ENCODE measurements at places on chromosomes 3 and 15.

- H3K4me3 ChIP-seq = no peak overlapping the region
- H3K27ac ChIP-seq = no peak overlapping the region
- H3K36me3 ChIP-seq = no peaks in the 10 kb centered on the region
- no peaks in the 10 kb centered on the region for H3K27me3 ChIP-seq
Observed at GRCh38 chr3:136074546-136075170, 109.1 kb downstream of the PPP2R3A start.

DNA sequence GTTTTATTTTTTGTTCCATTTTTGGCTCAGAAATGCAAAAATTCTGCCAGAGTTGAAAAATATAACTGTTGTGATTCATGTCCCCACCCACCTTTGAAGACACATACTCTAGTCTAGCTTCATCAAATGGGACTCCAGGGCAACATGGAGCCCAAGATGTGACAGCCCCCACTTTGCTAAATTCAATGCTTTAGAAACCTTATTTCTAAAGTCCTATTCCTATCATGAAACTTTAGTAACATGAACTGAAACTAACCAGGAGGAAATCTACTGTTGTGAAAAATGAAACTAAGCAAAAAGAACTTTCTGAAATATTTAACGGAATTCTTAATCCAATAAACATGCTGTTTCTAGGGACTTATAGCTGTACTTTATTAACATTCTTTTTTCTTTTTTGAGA, 20.3 kb downstream of the UBP1 start:
- no peaks in the 10 kb centered on the region for H3K27me3 ChIP-seq
- peaks cover 61% of the 10 kb centered on the region for H3K36me3 ChIP-seq
- peaks cover 14% of the 10 kb centered on the region for H3K4me1 ChIP-seq
- peak overlapping the region; percentile 42 for H3K27ac ChIP-seq

DNA sequence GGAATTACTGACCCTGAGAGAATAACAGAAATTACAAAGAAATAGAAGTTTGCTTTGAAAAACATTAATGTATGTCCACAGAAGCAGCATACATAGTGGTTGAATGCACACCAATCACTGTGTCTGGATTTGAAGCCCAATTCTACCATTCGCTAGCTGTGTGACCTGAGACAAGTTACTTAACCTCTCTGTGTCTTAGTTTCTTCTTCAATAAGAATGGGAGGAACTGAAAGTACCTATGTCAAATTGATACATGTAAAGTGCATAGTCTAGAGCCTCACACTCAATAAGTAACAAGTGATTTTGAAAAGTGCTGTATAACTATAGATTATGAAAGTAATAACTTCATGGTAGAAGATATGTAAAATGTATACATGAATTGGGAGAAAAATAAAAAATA, 457.8 kb downstream of the FOXP1 start:
- peak overlapping the region; percentile 29 for H3K4me3 ChIP-seq
- H3K27ac ChIP-seq = peak overlapping the region; percentile 78
- peaks cover 40% of the 10 kb centered on the region for H3K36me3 ChIP-seq
- peaks cover 64% of the 10 kb centered on the region for H3K4me1 ChIP-seq
- H3K27me3 ChIP-seq = no peaks in the 10 kb centered on the region

GRCh38 chr3:52498137-52499054, 3.3 kb downstream of the STAB1 start:
- H3K4me1 ChIP-seq = peaks cover 3% of the 10 kb centered on the region
- no peak overlapping the region for H3K4me3 ChIP-seq
- DNase-seq = no peak
- peaks cover 33% of the 10 kb centered on the region for H3K27me3 ChIP-seq
- H3K36me3 ChIP-seq = no peaks in the 10 kb centered on the region

DNA sequence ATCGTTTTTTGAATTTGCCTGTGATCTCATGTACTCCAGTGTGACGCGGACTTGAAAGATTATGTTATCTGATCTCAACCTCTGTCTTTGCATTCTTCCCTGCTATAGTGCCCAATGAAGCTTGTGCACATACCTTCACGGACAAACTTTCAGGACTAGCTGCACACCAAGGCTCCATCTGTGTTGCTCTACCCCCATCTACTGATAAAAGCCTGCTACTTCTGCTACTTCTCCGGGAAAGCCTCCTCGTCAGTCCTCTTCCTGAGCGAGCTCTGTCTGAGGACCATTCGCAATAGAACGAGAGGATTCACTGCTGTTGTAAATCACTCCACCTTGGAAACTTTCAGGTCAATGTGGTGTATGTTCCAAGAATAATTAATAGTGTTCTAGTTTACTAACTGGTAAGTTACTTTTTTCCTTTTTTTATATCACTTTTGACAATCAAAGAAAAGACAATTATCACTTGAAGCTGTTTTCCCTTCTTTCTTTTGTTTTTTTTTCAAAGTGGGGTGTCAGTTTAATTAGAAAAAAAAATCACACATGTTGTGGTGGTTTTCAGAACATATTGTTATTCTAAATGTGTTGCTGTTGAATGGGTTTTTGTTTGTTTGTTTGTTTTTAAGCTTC, 217.6 kb downstream of the ARRDC4 start:
- no peak overlapping the region for H3K4me3 ChIP-seq
- H3K27ac ChIP-seq = no peak overlapping the region
- peaks cover 2% of the 10 kb centered on the region for H3K4me1 ChIP-seq
- peaks cover 38% of the 10 kb centered on the region for H3K27me3 ChIP-seq
- DNase-seq = peak; percentile 55
- H3K36me3 ChIP-seq = no peaks in the 10 kb centered on the region

DNA sequence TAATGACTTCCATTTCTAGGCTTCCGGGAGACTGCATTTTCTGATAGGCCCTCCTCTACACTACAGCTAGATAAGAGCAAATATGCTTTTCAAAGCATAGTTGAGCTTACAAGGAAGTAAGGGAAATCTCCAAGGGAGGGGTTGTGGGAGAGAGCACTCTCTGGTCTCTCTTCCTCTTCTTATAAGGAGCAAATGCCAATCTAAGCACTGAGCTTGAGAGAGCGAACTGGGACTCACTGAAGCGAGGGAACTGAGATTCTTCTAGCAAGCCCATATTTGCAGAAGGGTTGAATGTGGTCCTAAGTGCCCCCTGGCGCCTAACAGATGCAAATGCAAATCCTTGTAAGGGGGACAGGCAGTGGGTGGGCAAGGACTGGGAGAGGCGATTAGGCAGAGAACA, 164.8 kb downstream of the ERC2 start:
- peak; percentile 23 for DNase-seq
- H3K27me3 ChIP-seq = peaks cover 8% of the 10 kb centered on the region
- no peak overlapping the region for H3K27ac ChIP-seq
- no peaks in the 10 kb centered on the region for H3K36me3 ChIP-seq
- no peaks in the 10 kb centered on the region for H3K4me1 ChIP-seq

- no peaks in the 10 kb centered on the region for H3K27me3 ChIP-seq
- H3K36me3 ChIP-seq = peaks cover 46% of the 10 kb centered on the region
- no peak for DNase-seq
- H3K27ac ChIP-seq = no peak overlapping the region
- H3K4me1 ChIP-seq = peaks cover 3% of the 10 kb centered on the region
Observed at GRCh38 chr3:38120693-38121450, 16.1 kb downstream of the ACAA1 start.

DNA sequence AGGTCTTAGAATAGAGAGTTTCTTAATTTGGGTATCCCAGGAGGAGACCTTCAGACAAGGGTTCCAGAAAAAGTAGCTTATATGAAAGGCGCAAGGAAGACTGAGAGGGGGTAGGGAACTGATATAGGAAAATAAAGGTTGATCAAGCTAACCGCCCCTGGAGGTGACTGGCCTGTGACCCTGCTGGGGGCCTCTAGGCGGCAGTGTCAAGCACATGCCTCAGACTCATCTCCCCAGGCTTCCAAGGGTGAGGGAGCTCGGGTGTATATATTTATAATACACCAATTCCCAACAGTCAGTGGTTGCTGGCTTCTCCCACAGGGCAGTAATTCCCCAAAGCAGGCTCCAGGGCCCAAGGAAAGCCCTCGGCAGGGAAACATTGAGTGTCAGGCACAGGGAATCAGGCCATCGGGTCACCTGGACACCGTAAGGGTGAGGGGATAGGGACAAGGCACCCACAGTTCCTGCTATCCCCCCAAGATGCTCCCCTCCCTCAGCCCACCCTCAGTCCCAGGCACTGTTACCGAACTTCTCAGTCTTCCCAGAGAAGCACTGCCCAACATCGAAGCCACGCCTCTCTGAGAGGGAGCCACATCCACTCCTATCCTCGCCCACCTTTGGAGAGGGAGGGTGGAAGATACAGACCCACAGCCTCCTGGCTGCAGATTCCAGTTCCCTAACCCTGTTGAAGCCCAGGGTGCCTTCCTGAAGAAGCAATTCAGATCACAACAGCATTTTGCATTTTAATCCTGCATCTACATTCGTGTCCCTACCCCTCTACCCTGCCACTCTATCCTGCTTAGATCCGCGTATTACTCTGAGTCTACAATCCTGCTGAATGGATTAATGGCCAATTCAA, 19.5 kb upstream of the CAV3 start:
- no peaks in the 10 kb centered on the region for H3K36me3 ChIP-seq
- H3K27me3 ChIP-seq = no peaks in the 10 kb centered on the region
- no peak overlapping the region for H3K4me3 ChIP-seq
- no peaks in the 10 kb centered on the region for H3K4me1 ChIP-seq

- H3K36me3 ChIP-seq = no peaks in the 10 kb centered on the region
- H3K27me3 ChIP-seq = no peaks in the 10 kb centered on the region
- DNase-seq = no peak
- H3K27ac ChIP-seq = no peak overlapping the region
- no peaks in the 10 kb centered on the region for H3K4me1 ChIP-seq
- no peak overlapping the region for H3K4me3 ChIP-seq
Observed at GRCh38 chr3:95210878-95211277, 1148.0 kb downstream of the NSUN3 start.

DNA sequence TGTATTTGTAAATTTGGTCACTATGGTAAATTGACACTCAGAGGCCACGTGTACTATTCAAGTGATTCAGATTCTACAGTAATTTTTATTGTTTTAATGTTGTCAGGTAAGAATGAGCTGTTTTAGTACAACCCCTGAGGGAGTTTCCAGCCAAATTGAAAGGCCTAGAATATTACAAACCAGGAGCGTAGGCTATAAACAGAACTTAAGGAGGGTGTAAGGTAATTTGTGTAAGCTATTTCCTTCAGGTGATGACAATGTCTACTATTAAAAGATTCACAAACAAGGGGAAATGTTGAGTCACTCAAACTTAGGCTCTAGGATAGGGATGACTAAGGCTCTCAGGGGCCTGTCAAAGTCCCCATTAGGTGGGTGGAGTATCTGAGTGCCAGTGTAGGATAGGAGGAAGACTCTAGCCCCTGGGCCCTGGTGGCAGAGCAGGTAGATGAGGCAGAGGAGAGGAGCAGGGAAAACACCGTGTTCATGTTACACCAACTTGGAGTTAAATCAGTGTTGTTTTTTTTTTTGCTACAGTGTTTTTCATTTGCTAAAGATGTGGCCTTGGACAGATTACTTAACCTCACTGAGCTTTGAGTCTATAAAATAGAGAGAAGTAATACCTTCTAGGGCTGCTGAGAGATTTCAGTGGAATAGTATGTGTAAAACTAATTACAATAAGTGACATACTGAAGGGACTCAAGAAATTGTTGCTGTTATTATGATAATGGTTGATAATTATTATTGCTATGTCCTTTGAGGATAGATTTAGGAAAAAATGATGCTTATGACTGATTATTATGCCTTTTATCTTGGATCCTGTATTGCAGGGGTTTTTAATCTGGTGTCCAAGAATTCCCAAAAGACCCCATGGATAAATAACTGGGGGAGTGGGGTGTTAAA, 10.3 kb downstream of the TM4SF1 start:
- H3K27ac ChIP-seq = no peak overlapping the region
- no peaks in the 10 kb centered on the region for H3K4me1 ChIP-seq
- no peak for DNase-seq

- no peaks in the 10 kb centered on the region for H3K36me3 ChIP-seq
- no peak overlapping the region for H3K4me3 ChIP-seq
- DNase-seq = no peak
- H3K4me1 ChIP-seq = peaks cover 4% of the 10 kb centered on the region
- H3K27ac ChIP-seq = no peak overlapping the region
- no peaks in the 10 kb centered on the region for H3K27me3 ChIP-seq
Observed at GRCh38 chr3:153330901-153331300, 168.9 kb downstream of the RAP2B start.

GRCh38 chr3:48748754-48749153, 31.7 kb upstream of the IP6K2 start:
- no peaks in the 10 kb centered on the region for H3K4me1 ChIP-seq
- no peak overlapping the region for H3K27ac ChIP-seq
- peaks cover 12% of the 10 kb centered on the region for H3K36me3 ChIP-seq
- no peaks in the 10 kb centered on the region for H3K27me3 ChIP-seq
- H3K4me3 ChIP-seq = no peak overlapping the region

DNA sequence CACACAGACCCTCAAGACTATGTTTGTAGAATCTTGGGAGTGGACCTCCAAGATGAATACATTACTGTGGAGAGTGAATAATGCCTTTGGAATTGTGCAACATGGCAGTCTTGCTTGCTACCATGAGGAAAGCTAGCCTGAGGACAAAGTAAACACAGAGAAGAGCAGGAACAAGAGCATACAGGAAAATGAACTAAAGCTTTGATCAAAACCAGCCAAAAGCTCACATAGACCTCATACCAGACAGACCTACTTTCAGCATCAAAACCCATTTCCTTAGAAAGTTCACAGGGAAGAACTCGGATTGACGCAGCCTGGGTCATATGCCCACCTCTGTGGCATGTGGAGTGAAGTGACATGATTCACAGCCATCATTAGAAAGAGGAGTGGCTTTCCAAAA, 3.3 kb upstream of the RAB8B start:
- H3K36me3 ChIP-seq = peaks cover 7% of the 10 kb centered on the region
- peaks cover 8% of the 10 kb centered on the region for H3K27me3 ChIP-seq
- no peak overlapping the region for H3K27ac ChIP-seq
- no peak overlapping the region for H3K4me3 ChIP-seq
- H3K4me1 ChIP-seq = peaks cover 16% of the 10 kb centered on the region

GRCh38 chr3:45011756-45012508, 14.2 kb upstream of the CLEC3B start:
- DNase-seq = no peak
- peak overlapping the region; percentile 83 for H3K27ac ChIP-seq
- peaks cover 53% of the 10 kb centered on the region for H3K36me3 ChIP-seq
